ENCODE measurements at places on chromosomes 2 and 18. TPM values are rescaled to one million over a fixed set of nuclear protein-coding genes. Genes with fewer than 3 reads are reported as not detected.

GRCh38 chr2:16908656-16909055 is 243.0 kb upstream of the CYRIA start:
- DNase-seq: peak; percentile 52

DNA sequence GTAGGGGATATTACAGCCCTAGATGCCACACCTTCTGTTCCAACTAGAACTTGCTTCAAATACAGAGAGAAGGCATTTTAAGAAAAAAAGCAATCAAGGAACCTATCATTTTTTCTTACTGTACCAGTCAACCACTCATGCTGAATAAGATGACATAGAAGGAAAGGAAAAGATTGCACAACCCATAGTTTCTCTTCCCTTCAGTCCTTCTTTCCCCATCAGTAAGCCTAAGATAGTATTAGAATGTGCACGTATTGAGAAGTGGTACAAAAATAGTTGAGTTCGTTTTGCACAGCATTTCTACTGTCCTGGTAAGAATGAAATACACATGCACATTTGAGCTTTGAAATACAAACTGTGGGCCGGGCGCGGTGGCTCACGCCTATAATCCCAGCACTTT is 27.0 kb upstream of the HK2 start:
- DNase-seq: no peak

DNA sequence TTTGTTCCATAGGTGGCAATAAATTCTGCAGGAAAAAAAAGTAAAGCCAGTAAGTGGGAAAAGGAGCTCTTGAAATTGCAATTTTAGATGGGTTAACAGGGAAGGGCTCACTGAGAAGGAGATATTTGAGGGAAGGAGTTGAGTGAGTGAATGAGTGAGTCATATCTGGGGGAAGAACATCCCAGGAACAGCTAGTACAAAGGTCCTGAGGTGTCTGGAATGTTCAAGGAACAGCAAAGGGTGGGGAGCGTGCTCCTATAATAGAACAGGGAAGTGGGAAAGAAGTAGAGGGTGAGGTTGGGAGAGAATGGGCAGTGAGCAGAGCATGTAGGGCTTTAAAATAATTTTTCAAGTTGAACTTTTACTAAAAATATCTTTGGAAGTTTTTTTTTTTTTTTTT is 68.0 kb upstream of the PSME4 start:
- peak; percentile 63 for DNase-seq

GRCh38 chr2:71686781-71687180 is 233.4 kb downstream of the DYSF start:
- DNase-seq: no peak

DNA sequence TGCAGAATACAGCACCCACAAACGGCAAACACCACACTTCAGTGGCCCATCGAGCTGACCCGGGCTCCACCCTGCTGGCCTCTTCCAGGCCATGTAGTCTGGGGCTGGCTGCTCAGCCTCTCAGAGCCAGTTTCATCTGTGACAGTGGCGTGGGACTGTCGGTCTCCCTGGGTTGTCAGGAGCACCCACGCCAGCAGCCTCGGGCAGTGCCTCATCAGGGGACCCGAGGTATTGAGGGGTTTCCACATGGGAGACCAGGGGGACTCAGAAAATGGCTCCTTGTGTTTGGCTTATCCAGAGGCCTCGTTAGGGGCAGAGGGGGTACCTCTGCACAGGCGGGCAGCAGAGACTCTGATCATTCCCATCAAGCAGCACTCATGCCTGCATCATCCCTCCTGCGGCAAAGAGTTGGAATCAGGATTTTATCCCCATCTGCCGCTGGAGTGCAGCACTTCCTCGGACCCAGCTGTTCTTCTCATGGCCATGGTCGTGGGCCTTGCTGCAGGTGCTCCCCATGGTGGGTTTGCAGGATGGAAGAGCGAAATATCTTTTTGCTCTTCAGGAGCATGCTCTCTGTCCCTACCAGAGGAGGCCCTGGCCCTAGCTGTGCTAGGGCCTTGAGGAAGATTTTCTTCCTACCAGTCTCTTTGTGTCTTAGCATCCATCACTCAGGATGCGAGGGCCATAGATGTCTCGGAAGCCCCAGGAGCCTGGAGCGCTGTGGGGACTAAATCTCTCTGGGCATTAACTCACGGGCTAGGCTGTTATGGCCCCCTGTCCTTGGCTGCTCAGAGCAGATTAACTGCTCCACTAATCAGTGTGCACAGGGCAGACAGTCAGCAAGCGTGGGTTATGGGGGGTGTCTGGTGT is 100.8 kb downstream of the CLIP4 start:
- DNase-seq: no peak

- peak; percentile 68 for DNase-seq
Observed at GRCh38 chr2:36277146-36277808, 78.3 kb upstream of the CRIM1 start.

DNA sequence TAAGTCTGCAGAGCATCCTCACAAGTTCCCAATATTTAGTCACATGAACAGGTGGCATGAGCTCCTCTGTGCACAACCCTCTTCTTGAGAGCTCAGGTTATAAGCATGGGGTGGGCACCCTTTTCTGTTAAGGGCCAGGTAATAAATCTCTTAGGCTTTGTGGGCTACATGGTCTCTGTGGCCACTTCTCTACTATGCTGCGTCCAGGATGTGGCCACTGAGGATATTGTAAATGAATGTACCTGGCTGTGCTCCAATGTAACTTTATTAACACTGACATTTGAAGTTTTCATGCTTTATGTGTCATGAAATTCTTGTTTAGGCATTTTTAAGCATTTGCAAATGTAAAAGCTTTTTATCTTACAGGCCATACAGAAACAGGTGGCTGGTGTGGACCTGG is 116.8 kb upstream of the ST6GAL2 start:
- no peak for DNase-seq

GRCh38 chr2:230906471-230907230 is 18.4 kb downstream of the GPR55 start:
- no peak for DNase-seq

GRCh38 chr2:102401456-102401855 is 21.5 kb upstream of the IL18RAP start:
- no peak for DNase-seq

DNA sequence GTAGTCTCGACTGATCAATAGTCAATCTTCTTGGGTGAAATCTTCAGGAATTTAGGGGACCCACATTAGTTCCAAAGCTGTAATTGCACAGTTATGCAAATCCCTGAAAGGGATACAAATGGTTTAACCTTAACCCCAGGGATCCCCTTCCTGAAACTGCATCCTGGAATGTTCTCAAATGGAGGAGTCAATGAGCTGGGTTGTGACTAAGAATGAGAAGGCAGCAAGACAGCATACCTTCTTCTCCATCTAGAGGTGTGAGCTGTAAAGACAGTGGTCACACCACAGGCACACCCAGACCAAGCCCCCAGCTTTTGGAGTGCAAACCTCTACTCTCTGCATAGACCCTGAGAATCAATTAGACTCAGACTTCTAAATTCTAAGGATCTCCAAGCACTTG is 164.7 kb upstream of the MEIS1 start:
- peak; percentile 6 for DNase-seq

DNA sequence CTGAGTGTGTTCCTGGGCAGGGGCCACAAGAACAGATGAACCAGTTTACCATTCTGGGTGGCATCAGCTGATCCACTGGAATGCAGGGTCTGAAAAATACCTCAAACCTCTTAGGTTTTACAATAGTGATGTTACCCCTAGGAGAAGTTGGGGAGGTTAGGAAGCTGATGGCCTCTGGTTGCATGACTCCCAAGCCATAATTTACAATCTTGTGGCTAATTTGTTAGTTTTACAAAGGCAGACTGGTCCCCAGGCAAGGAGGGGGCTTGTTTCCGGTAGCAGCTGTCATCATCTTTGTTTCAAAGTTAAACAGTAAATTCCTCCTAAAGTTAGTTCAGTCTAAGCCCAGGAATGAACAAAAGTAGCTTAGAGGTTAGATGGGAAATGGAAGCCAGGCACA is 113.8 kb upstream of the SLC38A11 start:
- no peak for DNase-seq

DNA sequence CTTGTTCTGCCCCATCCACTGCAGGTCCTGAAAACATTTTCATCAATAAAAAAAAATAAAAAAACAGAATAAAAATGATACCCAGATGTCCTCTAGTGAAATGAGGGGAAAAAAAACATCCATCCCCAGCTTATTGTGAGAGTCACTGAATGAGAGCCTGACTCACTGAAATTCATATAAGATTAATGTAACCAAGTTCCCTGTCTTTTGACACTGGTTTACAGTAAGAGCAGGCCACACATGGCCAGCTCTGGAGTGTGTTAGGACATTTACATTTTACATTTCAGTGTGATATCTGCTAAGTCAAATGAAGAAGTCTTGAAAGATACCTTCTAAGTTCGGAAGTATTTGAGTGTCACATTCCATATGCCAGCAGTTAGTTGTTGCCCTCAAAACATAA is 21.1 kb upstream of the IL18R1 start:
- DNase-seq: no peak

DNA sequence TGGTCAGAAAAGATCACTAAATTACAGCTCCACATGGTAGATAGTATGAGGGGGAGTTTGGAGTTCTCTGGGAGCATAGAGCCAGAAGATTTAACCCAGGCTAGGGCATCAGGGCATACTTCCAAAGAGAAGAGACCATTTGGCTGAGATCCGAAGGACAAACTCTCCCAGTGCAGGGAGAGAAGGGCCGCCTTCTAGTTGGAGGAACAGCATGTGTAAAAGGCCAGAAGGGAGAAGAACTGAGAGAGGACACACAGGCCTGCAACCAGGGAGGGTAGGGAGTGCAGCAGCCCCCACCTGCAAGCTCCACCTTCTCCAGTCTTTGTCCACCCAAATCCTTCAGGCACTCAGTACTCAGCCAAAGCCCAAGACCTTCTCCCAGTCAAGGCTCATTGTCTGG is 182.0 kb downstream of the GFPT1 start:
- DNase-seq: no peak

- no peak for DNase-seq
Observed at GRCh38 chr2:236777408-236777807, 207.8 kb downstream of the ACKR3 start.

GRCh38 chr2:57218206-57218605 is 828.4 kb upstream of the VRK2 start:
- DNase-seq: no peak

GRCh38 chr2:112519506-112519905 is 22.8 kb upstream of the POLR1B start:
- no peak for DNase-seq

- DNase-seq: no peak
Observed at GRCh38 chr2:11773111-11773510, 26.7 kb downstream of the LPIN1 start.

GRCh38 chr2:191265311-191266170 is 20.3 kb downstream of the MYO1B start:
- peak; percentile 13 for DNase-seq

DNA sequence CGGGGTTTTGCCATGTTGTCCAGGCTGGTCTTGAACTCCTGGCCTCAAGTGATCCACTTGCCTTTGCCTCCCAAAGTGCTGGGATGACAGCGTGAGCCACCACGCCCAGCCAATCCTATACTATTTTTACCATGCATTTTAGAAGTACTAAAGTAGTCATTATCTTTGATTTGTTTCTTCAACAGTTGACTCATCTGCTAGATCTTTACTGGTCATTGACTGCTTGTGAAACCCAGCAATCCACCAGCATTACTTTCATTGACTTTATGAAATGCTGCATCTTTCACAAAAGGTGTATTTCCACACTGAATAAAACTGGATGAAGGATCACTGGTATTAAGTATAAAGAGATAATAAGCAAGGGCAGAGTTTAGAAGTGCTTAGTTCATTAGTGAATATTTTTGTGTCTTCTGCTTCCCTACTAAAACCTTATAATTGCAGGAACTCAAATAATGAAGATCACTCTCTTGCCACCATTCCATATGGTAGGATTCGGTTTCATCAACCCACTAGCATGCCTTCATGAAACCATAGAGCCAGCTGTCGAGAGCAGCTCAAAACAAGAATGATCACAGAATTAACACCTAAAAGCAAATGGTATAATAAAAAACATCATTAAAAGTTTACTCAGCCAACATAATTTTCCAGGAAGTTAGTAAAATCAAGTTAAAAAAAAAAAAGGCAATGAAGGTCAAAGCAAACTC is 33.1 kb downstream of the IRS1 start:
- DNase-seq: peak; percentile 6

GRCh38 chr18:78073275-78073674 is 823.6 kb downstream of the GALR1 start:
- DNase-seq: no peak

GRCh38 chr2:141399270-141399669 is 731.5 kb downstream of the LRP1B start:
- DNase-seq: peak; percentile 35

DNA sequence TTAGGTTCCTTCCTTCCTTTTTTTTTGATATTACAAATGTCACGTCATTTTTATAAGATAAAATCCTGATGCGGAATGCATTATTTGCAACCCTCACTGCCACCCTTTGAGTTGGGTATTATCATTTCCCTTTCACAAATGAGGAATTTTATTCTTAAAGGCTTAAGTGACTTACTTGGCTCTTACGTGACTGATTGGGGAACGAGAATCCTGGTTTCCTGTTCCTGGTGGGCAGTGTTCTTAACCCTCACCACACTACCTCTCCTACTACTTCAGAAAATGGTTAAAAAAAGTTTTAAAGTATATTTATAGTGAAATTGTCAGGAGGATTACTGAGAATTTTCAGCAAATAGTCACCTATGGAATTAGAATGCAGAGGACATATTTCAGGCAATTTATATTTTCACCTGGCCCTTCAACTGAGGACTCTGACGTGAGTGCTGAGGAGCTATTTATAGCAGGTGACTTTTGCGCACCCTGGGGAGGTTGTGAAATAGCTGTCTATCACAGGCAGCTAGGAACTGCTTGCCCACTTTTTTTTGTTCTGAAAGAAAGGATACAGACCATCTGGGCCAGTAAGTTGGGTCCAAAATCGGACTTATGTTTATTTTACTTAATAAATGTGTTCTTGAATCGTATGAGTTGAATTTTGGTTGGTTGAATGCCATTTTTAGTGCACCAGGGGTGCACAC is 18.7 kb upstream of the RASGRP3 start:
- peak; percentile 48 for DNase-seq

The SLC11A1 gene
- total RNA-seq: 0.09 TPM

The LYPD6 gene
- 3.2 TPM for total RNA-seq

The UCN gene
- total RNA-seq: 9.5 TPM

The PMAIP1 gene
- 21.7 TPM for total RNA-seq

The PAX8 gene
- 2.4 TPM for total RNA-seq

The GPC1 gene
- 36.9 TPM for total RNA-seq

The DNAJC5G gene
- not detected for total RNA-seq

The SLC5A7 gene
- total RNA-seq: not detected

The POMC gene
- not detected for total RNA-seq

The UGT1A4 gene
- 0.12 TPM for total RNA-seq

All from MCF 10A (cell line).